ENCODE measurements at places on chromosomes 7 and 10. TPM values are rescaled to one million over a fixed set of nuclear protein-coding genes. Genes with fewer than 3 reads are reported as not detected.
A peak's percentile ranks its signal among the peaks of the same experiment; 100 is the strongest.

The PRKAR2B gene
- 9.7 TPM for total RNA-seq

The ADCY1 gene
- total RNA-seq, result not detected

The SIRT1 gene
- 12.4 TPM for total RNA-seq

The HPSE2 gene
- total RNA-seq, result not detected

The CTTNBP2 gene
- total RNA-seq, result not detected

The KCND2 gene
- not detected for total RNA-seq

The PON1 gene
- not detected for total RNA-seq

The RHOBTB1 gene
- total RNA-seq, result 10.3 TPM

- H3K27ac ChIP-seq, result no peak overlapping the region
- H3K4me1 ChIP-seq, result peaks cover 11% of the 10 kb centered on the region
- H3K4me3 ChIP-seq, result no peak overlapping the region
- H3K27me3 ChIP-seq, result no peaks in the 10 kb centered on the region
- peak; percentile 61 for DNase-seq
- no peaks in the 10 kb centered on the region for H3K36me3 ChIP-seq
Observed at GRCh38 chr7:124072603-124073309, 39.9 kb upstream of the TMEM229A start.

GRCh38 chr7:140601566-140602174 lies 38.9 kb downstream of the DENND2A start:
- peaks cover 42% of the 10 kb centered on the region for H3K4me1 ChIP-seq
- H3K4me3 ChIP-seq, result no peak overlapping the region
- no peak for DNase-seq
- H3K27ac ChIP-seq, result no peak overlapping the region
- peaks cover 9% of the 10 kb centered on the region for H3K27me3 ChIP-seq

DNA sequence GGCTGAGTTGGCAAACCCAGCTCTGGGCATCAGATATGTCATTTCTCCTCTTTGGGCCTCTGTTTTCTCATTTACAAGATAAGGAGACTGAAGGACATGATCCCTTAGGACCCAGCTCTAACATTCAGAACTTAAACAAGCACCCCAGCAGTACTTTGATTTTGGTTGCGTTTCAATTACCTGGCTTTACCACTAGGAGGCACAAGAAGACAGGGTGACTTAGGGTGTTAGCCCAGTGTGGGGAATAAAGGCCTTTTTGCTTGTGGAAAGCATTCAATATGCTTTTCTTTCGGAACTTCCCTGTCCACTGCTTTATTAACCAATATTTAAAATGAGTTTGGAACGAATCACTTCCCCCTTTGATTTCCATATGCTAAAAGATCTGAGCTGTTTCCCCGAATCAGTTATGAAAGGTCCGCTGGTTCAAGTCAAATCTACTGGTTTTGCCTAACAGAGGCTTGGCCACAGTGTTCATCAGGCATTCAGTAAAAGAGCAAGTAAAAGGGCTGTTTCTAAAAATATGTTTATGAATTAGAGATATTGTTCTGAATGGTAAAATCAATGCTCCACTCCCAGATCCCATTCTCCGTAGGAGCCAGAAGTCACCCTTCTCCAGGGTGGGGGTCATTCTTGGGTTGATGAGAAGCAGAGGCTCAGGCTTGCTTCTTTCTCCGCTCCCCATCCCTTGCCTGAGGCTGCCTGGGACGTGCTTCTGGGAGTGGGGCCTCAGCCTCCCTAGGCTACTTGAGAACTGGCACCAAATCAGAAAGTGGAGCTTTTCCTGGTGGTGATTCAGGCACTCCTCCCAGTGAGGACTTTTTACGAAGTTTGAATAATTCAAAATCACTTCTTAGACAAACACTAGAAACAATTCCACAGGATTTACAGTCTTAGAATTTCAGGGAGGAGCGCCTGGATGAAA lies 105.5 kb downstream of the MYOF start:
- H3K27ac ChIP-seq, result peak overlapping the region; percentile 93
- peak overlapping the region; percentile 66 for H3K4me3 ChIP-seq
- H3K36me3 ChIP-seq, result peaks cover 80% of the 10 kb centered on the region
- peak; percentile 87 for DNase-seq

DNA sequence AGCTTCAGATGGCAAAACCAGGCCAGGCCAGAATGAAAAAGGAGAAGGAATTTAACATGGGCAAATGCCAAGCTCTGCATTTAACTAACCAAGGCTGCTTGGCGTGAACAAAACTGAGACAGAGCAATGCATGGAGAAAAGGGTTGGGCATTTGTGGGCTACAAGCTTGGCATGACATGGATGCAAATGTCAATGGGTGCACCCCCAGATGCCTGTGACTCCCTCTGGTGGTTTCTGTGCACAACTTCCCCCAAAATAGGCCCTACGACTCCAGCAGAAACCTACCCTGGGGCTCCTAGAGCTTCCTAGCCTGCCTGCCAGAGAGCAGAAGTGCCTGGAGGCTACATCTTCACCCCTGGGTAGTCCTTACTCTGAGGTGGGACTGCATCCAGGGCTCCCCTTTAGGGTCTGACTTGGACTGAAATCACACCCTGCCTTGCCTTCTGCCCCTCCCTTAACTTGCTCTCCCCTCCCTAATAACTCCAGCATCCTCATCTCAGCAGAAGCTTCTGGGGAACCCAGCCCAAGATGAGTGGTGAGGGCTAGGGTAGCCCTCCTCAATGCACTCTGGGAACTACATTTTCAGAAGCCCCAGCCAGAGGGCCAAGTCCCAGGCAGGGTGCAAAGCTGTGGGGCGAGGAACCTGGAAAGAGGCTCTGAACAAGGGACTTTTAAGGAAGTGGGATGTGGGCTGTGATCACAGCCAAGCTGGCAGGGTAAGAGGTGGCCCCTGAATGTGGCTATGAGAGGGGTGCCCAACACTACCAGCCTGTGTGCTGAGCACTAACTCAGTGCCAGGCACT lies 11.3 kb downstream of the GPRIN2 start:
- H3K4me3 ChIP-seq, result no peak overlapping the region
- DNase-seq, result peak; percentile 56
- H3K36me3 ChIP-seq, result no peaks in the 10 kb centered on the region
- H3K4me1 ChIP-seq, result peaks cover 7% of the 10 kb centered on the region

DNA sequence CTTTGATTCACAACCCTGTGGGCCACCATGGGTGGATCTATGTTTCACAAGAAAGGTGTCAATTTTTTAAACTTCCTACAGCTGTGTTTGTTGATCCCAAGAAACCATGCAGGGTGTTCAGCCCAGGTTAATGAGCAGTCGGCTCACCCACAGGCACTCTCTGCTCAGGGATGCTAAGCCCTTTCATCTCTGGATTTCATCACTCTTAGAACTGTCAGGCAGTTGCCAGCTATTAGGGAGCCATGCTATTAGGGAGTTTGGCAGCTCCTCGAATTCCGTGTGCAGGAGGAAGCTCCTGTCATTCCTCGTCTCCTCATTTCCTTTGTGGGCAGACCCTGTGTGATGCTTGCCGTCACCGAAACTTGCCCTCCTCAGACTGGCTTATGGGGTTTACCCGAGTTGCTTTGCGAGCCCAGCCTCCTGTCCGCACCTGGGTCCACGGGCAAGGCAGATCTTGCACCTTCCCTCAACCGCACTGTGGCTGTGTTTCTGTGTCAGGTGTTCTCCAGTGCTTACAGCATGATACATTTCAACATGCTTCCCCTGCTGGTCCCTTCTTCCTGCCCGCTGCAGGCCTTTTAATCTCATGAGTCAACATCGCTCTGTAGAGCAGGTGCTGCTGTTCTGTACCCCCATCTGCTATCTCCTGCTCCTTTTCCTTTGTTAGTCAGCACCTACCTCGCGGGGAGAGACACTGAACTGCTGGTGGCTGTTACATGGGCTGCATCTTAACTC lies 509.8 kb downstream of the SUGCT start:
- no peaks in the 10 kb centered on the region for H3K36me3 ChIP-seq
- no peak overlapping the region for H3K27ac ChIP-seq
- no peak overlapping the region for H3K4me3 ChIP-seq
- H3K4me1 ChIP-seq, result peaks cover 8% of the 10 kb centered on the region

DNA sequence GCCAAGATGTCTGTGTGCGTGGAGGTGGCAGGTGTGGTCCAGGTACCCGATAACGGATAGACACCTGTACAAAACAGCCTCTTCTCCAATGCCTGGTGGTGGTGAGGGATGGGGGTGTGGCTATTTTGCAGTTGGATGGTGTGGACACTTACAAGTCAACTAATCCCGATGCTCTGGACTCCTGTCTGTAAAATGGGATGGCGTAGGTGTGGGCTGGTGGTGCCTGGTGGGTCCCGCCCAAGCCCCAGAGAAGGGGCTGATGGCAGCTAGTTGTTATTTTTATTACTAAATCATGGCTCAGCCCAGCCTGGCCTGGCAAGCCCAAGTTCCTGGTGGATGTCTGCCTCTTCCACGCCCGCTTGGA lies 22.3 kb downstream of the GTF2IRD1 start:
- H3K36me3 ChIP-seq, result no peaks in the 10 kb centered on the region
- H3K4me1 ChIP-seq, result peaks cover 66% of the 10 kb centered on the region
- H3K27me3 ChIP-seq, result peaks cover 5% of the 10 kb centered on the region
- no peak for DNase-seq
- H3K4me3 ChIP-seq, result no peak overlapping the region
- H3K27ac ChIP-seq, result no peak overlapping the region

DNA sequence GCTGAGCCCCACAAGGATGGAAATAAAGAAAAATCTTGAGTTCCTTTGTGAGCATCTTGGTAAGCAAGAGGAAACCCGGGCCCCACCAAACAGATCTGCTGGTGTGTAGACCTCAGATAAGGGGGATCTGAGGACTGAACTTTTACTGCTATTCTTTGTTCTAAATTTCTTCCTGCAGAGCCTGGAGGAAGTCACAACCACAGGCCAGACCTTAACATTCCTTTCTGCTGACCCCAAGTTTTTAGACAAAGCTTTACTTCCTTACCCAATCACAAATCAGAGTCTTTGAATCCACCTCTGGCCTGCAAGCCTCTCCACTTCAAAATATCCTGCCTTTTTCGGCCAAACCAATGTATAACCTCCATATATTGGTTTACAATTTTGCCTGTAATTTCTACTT lies 352.6 kb upstream of the AUTS2 start:
- H3K27me3 ChIP-seq, result no peaks in the 10 kb centered on the region
- no peaks in the 10 kb centered on the region for H3K4me1 ChIP-seq

GRCh38 chr10:25026463-25026862 lies 10.1 kb downstream of the THNSL1 start:
- no peaks in the 10 kb centered on the region for H3K36me3 ChIP-seq
- H3K27ac ChIP-seq, result no peak overlapping the region
- H3K27me3 ChIP-seq, result peaks cover 2% of the 10 kb centered on the region
- H3K4me3 ChIP-seq, result no peak overlapping the region
- DNase-seq, result peak; percentile 1

- H3K4me1 ChIP-seq, result peaks cover 50% of the 10 kb centered on the region
- H3K27me3 ChIP-seq, result no peaks in the 10 kb centered on the region
- H3K27ac ChIP-seq, result no peak overlapping the region
- no peaks in the 10 kb centered on the region for H3K36me3 ChIP-seq
- H3K4me3 ChIP-seq, result no peak overlapping the region
Observed at GRCh38 chr7:77430927-77431326, 14.8 kb upstream of the GSAP start.

Data from HFFc6 (cell line).